Mucosa of descending colon (tissue), 3 donors: ENCODE measurements at places on chromosomes 13 and 19. TPM values are rescaled to one million over a fixed set of nuclear protein-coding genes. Genes with fewer than 3 reads are reported as not detected.

Gene PLPPR2
- 7.4 TPM for total RNA-seq

Gene CCDC70
- total RNA-seq: not detected

Gene MISP3
- total RNA-seq: 13.6 TPM

Gene ANGPTL8
- total RNA-seq: not detected

Gene RTBDN
- not detected for total RNA-seq

Gene HPN
- 0.94 TPM for total RNA-seq

Gene IRGC
- not detected for total RNA-seq

Gene PRR19
- not detected for total RNA-seq
